Panc1 (cell line): ENCODE measurements at places on chromosomes 1 and 21. TPM values are rescaled to one million over a fixed set of nuclear protein-coding genes. Genes with fewer than 3 reads are reported as not detected.

The MYBPHL gene
- not detected for total RNA-seq

The DMRTA2 gene
- total RNA-seq, result not detected

- peak; percentile 79 for DNase-seq
Observed at GRCh38 chr1:205849619-205850355, at the start of gene PM20D1. Gene PM20D1 (minus strand): TSS chr1:205850132. CDS start chr1:205850072, 60 bp downstream.

DNA sequence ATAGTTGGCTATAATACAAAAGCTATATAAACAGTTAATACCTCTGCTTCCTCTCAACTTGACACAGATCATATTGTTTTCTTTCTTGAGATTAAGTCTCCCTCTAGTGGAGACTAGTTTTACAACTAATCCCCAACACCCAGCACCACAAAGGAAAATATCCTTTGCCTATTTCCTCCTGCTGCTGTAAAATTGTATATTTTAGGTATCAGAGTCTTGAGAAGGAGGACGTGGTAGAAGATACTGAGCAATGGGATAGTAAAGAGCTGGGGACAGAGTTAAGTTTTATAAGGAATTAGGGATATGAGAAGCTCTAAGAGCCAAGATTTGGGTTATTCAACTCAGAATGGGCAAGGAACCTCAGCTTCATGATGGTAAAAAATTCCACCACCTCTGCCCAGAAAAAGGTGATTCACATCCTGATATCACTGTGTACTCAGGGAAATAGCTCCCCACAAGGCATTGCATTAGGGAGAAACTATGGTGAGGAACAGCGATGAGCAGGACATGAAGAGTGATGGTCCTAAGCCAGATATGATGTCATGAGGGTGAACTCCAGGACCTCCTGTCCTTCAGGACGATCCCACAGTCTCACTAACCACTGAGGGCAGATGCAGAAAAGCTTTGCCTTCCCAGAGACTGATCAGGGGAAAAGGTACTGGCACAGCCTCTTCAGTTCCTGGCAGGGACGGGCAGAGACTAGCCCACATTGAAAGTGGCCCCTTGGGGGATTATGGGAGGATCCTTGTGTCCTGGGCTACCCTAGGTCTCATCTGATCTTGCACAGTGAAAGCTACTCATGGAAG is 14.7 kb upstream of the CFAP126 start:
- peak; percentile 68 for DNase-seq

- DNase-seq, result no peak
Observed at GRCh38 chr21:43027846-43028731, 47.5 kb downstream of the CBS start.

GRCh38 chr1:219959540-219960203 is 31.3 kb upstream of the SLC30A10 start:
- no peak for DNase-seq
